ENCODE measurements at places on chromosomes 1 and 21.

- no peak for DNase-seq
Observed at GRCh38 chr1:193308438-193308837, 122.0 kb upstream of the B3GALT2 start.

DNA sequence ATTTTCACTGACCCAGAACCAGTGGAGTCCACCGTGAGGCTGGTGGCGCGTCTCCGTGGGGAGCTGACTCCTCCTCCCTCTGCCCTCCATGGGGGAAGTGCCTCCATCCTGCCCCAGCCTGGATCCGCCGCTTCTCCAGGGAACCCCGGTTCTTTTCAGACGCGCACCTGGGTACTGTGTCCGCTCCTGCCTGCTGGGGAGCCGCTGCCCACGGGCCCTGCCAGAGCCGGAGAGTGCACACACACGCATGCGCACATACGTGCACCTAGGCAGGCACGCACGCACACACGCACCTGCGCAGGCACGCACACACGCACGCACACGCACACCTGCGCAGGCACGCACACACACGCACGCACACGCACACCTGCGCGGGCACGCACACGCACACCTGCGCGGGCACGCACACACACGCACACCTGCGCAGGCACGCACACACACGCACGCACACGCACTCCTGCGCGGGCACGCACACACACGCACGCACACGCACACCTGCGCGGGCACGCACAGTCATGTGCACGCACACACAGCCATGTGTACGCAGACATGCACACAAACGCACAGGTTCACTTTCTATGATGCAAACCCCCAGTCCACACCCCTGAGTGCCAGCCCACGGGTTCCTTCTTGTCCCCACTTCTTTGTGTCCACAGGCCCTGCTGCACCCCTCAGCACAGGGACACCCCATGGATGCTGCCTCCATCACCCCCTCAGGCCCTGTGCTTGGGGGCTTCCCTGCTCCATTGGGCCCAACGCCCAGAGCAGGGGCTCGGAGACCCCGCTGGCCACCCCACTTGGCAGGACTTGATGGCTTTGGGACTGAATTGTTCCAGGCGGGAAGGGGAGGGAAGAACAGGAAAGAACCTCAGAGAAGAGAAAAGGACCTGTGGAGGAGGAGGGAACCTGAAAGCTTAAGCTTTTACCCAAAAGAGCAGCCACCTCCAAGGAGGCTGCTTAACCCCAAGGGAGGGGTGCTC, 42.7 kb downstream of the MORN1 start:
- DNase-seq: no peak

GRCh38 chr1:6460301-6461050, 5.5 kb downstream of the TNFRSF25 start:
- DNase-seq: no peak

- DNase-seq: no peak
Observed at GRCh38 chr1:93394514-93394913, 48.8 kb downstream of the DR1 start.

- DNase-seq: no peak
Observed at GRCh38 chr1:244680667-244681066, 27.7 kb downstream of the DESI2 start.

DNA sequence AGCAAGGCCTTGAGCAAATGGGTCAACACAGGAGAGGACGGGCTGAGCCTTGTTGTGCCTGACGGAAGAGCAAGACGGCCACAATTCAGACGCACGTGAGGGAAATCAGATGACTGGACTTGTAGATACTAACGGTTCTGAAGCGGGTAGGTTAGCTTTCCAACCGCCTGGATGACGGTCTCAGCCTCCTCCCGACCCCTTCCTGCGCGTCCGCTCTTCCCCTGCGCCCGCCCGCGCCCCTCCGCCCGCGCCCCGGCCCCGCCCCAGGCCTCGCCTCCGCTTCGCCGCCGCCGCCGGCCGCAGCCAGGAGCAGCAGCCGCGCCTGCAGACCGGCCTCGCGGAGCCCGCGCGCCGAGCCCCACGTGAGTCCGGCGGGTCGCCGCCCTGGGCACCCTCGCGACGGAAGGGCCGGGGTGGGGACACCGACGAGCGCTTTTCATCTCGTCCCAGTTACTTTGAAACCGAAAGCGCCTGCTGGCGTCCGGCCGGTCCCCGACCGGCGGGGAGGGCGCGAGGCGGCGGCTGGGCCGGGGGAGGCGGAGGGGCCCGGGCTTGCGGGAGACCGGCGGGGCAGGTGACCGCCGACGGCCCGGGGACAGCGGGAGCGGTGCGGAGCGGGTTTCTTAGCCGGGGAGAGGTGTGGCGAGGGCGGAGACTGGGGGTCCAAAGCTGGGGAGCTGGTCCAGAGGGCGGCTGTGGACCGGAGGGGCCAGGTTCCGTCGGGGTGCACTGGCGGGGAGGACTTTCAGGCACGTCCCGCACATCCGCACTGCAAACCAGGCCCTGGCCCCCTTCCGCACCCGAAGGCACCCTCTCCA, at the start of gene TRAF5:
Gene TRAF5, plus strand, starts transcription at position 306 of the 818 bp plus-strand sequence. CDS start 26,407 bp downstream, outside the sequence.
- no peak for DNase-seq

DNA sequence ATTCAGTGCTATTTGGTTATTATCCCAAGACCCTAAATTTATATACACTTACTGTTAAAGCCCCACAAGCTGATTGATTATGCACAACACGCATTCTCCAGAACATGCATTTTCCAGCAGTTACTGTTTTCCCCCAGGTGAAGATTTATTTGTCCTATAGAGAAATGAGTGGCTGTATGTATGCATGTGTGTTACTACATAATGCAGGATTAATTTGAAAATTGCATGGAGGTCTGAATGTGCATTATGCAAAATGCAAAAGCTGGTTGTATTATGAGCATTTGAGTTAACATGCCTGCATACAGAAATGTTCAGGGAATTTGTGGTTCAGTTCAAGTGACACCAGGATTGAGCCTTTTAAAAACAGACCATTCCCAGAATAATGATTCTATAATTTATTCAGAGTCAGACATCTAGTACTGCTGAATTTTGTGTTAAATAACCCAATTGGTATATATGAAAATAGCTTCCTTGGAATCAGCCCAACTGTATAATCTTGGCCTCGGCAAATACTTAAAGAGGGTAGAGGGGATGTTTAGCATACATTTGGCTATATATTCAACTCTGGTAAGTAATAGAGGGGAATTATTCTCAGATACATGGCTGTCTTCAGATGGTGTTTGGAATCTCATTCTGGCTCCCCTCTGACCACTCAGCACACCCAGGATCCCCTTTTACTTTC, 320.0 kb downstream of the HHAT start:
- no peak for DNase-seq

- DNase-seq: no peak
Observed at GRCh38 chr21:33267250-33267649, 1.1 kb downstream of the IL10RB start.

DNA sequence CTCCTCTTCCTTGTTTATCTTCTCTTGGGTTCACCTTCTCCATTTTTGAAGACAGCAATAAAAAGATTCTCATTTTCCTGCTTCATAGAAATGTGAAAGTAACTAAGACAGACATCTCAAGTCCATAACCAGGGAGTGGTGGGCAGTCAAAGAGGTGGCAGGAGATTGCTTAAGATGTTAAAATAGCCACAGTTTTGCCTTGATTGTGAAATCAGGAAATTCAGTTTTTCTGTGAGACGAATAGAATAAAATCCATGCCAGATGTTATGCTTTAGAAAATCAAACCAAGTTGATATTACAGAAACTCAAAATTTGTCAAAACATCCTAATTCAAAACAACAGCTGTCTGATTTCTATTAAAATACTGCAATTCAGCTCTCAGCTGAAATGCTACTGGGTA, 57.2 kb downstream of the TNN start:
- DNase-seq: no peak

- DNase-seq: no peak
Observed at GRCh38 chr1:59105548-59106507, 191.1 kb upstream of the FGGY start.

DNA sequence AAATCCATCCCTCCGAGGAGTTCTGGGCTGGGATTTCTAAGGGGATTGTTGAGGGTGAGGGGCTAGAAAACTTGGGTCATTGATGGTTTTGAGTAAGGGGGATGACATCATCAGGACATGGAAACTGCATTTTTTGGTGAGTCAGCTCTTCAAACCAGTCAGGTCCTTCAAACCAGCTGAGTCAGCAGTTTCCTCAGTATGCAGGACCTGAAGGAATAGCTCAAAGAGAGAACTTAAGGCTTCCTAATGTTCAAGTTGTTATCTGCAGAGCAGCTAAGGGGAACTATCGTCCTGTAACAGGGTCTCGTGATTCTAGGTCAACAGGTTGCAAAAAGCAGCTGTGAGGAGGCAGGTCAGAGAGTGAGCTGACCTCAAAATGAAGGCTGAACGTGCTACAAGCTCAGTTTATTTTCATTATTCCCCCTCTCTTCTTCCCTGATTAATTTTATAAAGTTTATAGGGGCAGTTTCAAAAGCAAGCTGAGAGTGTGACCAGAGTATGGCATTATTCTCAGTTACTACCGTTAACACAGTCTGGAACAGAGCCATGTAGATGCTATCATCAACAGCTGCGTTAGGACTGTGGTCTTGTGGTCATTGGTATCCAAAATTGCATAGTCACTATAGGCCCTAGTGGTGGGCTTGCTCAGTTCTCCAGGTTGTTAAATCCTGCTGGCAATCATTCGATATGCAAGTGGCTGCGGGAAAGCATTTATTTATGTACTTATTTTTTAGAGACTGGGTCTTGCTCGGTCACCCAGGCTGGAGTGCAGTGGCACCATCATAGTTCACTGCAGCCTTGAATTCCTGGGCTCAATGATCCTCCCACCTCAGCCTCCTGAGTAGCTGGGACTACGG, 10.7 kb upstream of the SDC3 start:
- DNase-seq: no peak

DNA sequence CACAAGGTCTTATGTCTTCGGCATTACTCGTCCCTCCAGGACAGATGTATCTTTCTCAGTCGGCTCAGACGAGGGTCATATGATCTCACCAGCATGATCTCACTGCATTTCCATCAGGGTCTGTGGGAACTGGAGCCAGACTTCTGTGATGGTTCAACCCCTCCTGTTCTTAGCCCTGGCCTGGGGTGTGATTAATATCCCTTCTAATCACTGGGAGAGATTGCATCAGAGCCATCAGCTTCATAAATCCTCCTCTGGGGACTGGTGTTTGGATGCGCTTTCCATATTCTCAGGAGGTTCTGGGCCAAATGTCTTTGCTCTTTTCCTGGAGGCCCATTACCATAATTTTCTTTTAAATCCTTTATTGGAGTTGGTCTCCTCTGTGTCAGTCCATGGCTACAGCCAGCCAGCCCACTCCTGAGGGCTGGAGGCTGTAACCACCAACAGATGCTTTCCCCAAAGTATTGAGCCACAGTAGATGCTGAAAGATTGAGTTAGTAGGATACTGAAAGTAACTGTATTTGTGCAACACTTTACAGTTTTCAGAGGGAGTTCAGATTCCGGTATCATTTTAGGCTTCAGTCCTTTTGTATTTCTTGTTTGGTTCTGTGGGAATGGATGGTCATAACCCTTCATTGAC, 20.0 kb downstream of the CACNA1E start:
- DNase-seq: no peak

DNA sequence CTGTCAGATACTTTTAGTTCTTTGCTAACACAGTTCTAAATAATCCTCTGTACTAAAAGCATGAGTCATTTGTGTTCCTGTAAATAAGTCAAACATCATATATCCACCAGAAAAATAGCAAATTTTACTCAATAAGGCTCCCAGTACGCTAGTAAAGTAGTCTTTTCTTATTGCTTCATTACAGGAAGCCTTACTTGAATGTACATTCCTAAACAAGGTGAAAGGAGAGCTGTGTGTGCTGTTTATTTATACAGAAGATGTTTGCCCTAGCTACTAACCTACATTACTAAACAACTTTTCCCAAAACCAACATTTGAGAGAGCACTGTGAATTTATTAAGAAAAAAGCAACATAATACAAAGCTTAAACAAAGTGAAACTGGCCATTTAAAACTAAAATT, 52.0 kb downstream of the ZNHIT6 start:
- DNase-seq: no peak

- no peak for DNase-seq
Observed at GRCh38 chr1:85325920-85326319, 49.5 kb upstream of the BCL10 start.

DNA sequence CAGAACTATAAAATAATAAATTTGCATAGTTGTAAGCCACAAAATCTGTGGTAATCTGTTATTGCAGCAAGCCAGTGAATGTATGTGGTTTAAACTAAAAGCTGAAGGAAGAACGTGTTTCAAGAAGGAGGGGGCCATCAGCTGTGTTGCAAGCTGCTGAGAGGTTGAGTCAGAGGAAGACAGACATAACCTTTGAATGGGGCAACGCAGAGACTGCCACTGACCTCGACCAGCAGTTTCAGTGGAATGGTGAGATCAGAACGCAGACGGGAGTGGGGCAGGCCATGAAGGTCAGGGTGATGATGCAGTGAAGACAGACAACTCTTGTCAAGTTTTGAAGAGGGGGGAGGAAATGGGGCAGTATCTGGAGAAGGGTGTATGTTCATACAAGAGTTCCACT, 23.2 kb upstream of the QSOX1 start:
- no peak for DNase-seq

DNA sequence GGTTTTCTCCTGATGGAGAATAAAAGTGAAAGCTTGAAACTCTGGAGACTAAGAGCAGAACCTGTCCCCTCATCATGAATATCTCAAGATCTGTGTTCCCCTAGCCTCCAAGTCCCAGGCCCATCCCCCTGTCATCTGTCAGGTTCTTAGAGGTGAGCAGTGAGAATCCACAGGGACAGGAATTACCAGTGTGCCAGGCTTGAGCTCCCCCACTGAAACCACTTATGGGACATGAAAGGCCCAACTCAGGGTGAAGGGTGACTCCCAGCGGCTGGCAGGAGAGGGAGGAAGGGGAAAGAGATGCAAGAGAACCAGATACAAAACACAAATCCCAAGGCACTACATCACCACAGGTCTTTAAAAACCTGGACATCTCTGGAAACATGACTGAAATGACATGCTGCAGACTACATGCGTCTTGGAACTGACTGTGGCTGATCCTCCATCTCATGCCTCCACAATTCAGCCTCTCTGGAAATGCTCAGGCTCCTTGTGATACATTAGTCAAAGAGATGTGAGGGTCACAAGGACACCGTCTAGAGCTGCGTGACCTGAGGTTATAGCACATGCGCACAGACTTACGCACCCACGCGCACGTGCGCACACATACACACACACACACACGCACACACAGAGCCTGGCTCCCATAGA, 6.8 kb upstream of the LY9 start:
- no peak for DNase-seq

DNA sequence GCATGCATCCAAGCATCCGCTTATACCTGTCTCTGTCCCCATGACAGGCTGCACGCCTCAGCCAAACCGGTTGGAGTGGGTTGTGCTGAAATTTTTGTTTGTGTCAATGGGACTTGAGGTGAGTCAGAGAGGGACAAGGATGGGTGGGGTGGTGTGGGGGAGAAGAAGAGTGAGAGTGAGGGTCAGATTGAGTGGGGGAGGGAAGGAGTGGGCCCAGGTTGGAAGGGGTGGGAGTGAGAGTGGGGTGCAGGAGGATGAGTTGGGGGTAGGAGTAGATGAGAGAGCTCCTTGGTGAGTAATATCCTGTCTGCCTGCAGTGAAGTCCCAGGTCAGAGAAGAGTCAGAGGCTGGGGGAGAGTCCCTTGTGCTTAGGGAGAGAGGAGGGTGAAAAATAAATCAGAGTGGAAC, 3.3 kb upstream of the NECTIN4 start:
- DNase-seq: no peak
